Sciatic nerve (tissue), 2 donors: ENCODE measurements at places on chromosomes 12 and 14. TPM values are rescaled to one million over a fixed set of nuclear protein-coding genes. Genes with fewer than 3 reads are reported as not detected.

- DNase-seq = no peak
Measured at GRCh38 chr14:36304895-36305294, 15.5 kb downstream of the MBIP start.

DNA sequence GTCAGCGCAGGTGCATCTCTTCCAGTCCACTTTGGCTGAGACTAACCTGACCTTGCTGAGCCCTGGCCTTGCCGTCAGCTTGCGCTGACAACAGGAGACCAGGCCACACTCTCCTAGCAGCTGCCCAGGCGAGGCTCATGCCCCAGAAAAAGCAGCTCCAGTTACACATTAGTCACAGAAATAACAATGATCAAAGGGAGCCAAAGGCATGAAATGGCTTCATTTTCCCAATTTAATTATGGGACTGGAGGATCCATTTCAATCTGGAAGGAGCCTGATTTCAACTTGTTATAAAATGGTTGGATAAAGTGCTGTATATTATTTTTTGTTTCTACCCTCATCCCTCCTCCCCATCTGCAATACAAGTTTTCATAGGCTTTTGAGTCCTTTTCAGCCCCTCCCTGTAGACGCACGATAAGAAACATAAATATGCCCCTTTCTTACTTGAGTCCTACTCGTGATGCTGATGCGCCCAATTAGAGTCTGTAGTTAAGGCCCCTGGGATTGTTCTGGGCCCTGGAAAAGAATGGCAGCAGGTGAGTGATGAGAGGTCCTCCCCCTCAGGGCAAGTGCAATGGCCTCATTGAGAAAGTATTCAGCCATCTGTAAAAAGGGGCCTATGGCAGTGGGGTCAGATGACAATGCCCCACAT is 376.0 kb downstream of the C12orf75 start:
- DNase-seq = no peak

DNA sequence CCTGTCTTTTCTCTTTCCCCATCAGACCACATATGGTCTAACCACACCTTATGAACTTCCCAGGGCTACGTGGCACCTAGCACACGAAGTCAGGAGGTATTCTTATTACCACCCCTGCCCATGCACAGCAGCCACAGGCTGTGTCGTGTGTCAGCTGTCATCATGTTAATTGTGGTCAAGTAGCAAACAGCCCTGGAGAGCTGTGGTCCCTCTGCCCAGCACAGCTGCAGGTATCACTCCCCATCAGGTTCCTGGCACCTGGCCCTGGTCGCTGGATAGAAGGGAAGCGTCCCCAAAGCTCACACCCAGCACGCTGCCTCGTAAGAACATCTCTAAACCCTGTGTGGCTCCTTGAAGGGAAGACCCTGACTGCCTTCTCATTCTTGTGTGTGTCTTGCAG is 45.4 kb downstream of the CLMN start:
- no peak for DNase-seq

- no peak for DNase-seq
Measured at GRCh38 chr14:36217027-36217426, 40.5 kb upstream of the PTCSC3 start.

SMCO2 gene
- 0.40 TPM for total RNA-seq
